ENCODE measurements at places on chromosomes 4 and X. TPM values are rescaled to one million over a fixed set of nuclear protein-coding genes. Genes with fewer than 3 reads are reported as not detected.

Gene FOXO4
- total RNA-seq, result 3.7 TPM

Gene ACOT9
- total RNA-seq, result 107 TPM

- no peak for DNase-seq
Measured at GRCh38 chr4:109738104-109738872, 8.4 kb upstream of the PLA2G12A start.

GRCh38 chr4:17584521-17585213, 7.7 kb downstream of the LAP3 start:
- no peak for DNase-seq

Gene NEXMIF
- total RNA-seq, result 0.35 TPM

Gene RAB41
- not detected for total RNA-seq

Gene RPA4
- total RNA-seq, result 0.67 TPM
